Activated CD8-positive, alpha-beta T cell treated with anti-CD3 and anti-CD28 coated beads for 36 hours (primary cell): ENCODE measurements at places on chromosomes 7 and 10. TPM values are rescaled to one million over a fixed set of nuclear protein-coding genes. Genes with fewer than 3 reads are reported as not detected.

Gene SLC35B4
- total RNA-seq: 13.7 TPM

Gene PVRIG
- 30.2 TPM for total RNA-seq

Gene CYP2C9
- total RNA-seq: not detected

Gene TLL2
- total RNA-seq: 0.09 TPM

Gene ITIH5
- not detected for total RNA-seq

DNA sequence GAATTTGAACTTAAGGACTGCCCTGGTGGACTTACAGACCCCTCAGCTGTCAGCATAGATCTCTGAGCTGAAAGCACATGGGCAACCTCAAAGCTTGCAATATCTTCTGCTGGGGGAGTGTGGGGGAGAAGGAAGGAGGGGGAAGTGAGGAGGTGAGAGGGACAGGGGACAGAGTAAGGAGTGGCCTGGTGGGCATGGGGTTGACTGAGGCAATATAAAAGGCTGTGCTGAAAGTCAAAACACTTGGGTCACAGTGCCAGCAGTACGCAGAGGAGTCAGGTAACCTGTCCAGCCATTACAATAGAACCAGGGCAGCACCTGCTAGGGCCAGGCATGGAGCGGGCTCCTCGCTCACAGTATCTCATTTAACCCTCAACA is 43.2 kb downstream of the PPP1R3C start:
- no peaks in the 10 kb centered on the region for H3K36me3 ChIP-seq
- H3K27ac ChIP-seq: no peak overlapping the region
- no peak for DNase-seq
- no peak overlapping the region for H3K4me3 ChIP-seq
- H3K4me1 ChIP-seq: no peaks in the 10 kb centered on the region
- peaks cover 30% of the 10 kb centered on the region for H3K27me3 ChIP-seq

- DNase-seq: no peak
- H3K4me1 ChIP-seq: peaks cover 33% of the 10 kb centered on the region
- H3K27me3 ChIP-seq: no peaks in the 10 kb centered on the region
- H3K36me3 ChIP-seq: peaks cover 54% of the 10 kb centered on the region
- H3K27ac ChIP-seq: peak overlapping the region; percentile 38
These were observed 77.5 kb downstream of the ARID5B start for GRCh38 chr10:61978965-61979364.

GRCh38 chr10:6065835-6066234 is 3.7 kb upstream of the IL2RA start:
- H3K4me1 ChIP-seq: peaks cover 77% of the 10 kb centered on the region
- peaks cover 21% of the 10 kb centered on the region for H3K36me3 ChIP-seq

DNA sequence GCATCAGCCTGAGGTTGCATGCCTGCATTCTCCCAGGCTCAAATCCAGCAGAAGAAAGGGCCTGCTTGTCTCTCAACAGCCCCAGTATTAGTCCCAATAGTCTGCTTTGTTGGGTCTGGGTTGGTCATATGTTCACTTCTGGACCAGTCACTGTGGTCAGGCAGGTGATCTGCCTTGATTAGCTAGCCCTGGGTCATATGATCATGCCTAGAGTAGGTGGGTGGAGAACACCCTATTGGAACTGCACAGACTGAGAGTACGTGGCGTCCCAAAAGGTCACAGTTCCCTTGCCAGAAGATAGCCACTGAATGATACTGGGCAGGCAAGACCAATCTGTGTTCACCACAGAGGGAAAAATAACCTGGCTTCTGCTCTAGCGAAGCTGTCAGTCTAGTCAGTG is 80.1 kb downstream of the SH2D4B start:
- no peaks in the 10 kb centered on the region for H3K36me3 ChIP-seq
- DNase-seq: no peak
- H3K27me3 ChIP-seq: no peaks in the 10 kb centered on the region
- H3K4me1 ChIP-seq: no peaks in the 10 kb centered on the region

- H3K36me3 ChIP-seq: peaks cover 37% of the 10 kb centered on the region
- peaks cover 89% of the 10 kb centered on the region for H3K4me1 ChIP-seq
- peak overlapping the region; percentile 95 for H3K27ac ChIP-seq
- peak overlapping the region; percentile 68 for H3K4me3 ChIP-seq
These were observed 94.3 kb upstream of the AFAP1L2 start for GRCh38 chr10:114498413-114499111.

- H3K27ac ChIP-seq: no peak overlapping the region
- no peaks in the 10 kb centered on the region for H3K4me1 ChIP-seq
- DNase-seq: no peak
- no peaks in the 10 kb centered on the region for H3K27me3 ChIP-seq
These were observed 1162.9 kb downstream of the CNTNAP2 start for GRCh38 chr7:147279514-147279913.

DNA sequence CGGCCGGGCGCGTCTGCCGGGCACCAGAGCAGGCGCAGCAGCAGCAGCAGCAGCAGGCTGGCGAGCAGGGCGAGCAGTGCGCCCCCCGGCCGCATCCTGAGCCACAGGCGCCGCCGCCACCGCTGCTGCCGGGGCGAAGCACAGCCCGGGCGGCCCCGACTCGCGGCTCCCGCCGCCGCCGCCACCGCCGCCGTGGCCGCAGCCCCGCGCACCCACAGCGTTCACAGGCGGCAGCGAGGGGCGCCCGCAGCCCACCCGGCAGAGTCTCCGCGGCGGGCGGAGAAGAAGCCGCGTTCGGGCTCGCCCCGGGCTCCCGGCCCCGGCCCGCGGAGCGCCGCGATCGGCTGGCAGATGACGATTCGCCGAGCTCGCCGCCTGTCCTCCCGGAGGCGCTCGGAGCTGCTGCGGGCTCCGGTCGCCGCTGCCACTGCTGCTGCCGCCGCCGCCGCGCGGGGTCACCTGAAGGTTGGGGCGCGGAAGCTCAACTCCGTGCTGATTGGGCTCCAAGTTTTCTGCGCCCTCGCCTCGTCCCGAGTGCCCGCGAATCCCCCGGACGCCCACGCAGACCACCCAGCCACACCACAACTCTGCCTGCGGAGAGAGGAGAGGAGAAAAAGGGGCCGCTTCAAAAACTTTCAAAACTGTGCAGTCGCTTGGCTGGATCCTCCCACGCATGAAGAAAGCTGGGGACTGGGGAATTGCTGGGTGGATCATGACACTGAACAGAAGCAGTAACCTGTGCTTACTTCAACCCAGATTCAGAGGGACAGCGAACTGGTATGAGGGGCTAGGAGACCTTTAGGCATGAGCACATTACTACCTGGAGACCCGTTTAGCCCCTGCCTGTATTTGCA is at the start of gene ST8SIA6:
TSS of gene ST8SIA6 (minus strand) at position 435 of the 854 bp plus-strand sequence. CDS start at position 95, 340 bp downstream.
- H3K27ac ChIP-seq: no peak within 1 kb of the TSS
- H3K4me3 ChIP-seq: peak within 1 kb of the TSS; percentile 72
- peaks cover 15% of the 10 kb centered on the region for H3K4me1 ChIP-seq
- H3K27me3 ChIP-seq: peaks cover 44% of the 10 kb centered on the region
- DNase-seq: peak; percentile 37

DNA sequence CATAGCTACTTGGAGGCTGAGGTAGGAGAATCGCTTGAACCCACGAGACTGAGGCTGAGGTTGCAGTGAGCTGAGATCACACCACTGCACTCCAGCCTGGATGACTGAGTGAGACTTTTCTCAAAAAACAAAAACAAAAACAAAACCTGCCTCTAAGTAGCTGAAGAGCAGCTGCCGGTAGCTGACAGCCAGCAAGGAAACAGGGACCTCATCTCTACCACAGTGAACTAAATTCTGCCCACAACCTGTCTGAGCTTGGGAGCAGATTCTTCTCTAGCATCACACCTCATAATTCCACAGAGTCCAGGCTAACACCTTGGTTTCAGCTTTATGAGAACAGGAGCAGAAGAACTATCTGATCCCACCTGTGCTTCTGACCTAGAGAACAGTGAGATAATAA is 246.2 kb downstream of the KCND2 start:
- H3K4me1 ChIP-seq: no peaks in the 10 kb centered on the region
- no peaks in the 10 kb centered on the region for H3K36me3 ChIP-seq
- H3K27ac ChIP-seq: no peak overlapping the region
- H3K27me3 ChIP-seq: no peaks in the 10 kb centered on the region
- DNase-seq: no peak

GRCh38 chr7:102836191-102836919 is 76.4 kb upstream of the LRRC17 start:
- H3K27me3 ChIP-seq: no peaks in the 10 kb centered on the region
- peaks cover 7% of the 10 kb centered on the region for H3K36me3 ChIP-seq
- no peak for DNase-seq
- H3K4me3 ChIP-seq: no peak overlapping the region

DNA sequence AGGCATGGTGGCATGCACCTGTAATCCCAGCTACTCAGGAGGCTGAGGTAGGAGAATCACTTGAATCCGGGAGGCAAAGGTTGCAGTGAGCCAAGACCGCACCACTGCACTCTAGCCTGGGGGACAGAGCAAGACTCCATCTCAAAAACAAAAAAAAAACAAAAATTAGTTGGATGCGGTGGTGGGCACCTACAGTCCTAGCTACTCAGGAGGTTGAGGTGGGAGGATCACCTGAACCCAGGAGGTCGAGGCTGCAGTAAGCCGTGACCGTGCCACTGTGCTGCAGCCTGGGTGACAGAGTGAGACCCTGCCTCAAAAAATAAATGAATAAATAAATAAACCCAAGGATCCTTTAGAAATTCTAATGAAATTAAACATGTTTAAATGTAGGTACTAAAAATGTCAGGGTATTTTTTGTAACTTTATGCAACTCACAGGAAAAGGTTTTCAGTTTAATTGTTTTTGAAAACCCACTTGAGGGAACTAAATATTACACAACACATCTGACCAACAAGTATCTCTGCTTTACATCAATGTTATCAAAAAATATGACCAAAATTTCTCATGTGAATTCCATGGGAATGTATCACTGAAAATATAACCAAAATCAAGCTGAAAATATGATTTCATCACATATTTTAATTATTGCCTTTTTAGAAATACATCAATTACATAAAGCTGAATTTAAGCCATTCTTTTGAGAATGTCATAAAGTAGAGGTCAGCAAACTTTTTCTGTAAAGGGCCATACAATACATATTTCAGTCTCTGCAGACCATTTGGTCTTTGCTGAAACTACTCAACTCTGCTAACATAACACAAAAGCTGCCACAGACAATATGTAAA is 23.9 kb downstream of the UPF2 start:
- peaks cover 5% of the 10 kb centered on the region for H3K36me3 ChIP-seq
- no peaks in the 10 kb centered on the region for H3K27me3 ChIP-seq
- H3K4me1 ChIP-seq: peaks cover 20% of the 10 kb centered on the region
- DNase-seq: no peak

DNA sequence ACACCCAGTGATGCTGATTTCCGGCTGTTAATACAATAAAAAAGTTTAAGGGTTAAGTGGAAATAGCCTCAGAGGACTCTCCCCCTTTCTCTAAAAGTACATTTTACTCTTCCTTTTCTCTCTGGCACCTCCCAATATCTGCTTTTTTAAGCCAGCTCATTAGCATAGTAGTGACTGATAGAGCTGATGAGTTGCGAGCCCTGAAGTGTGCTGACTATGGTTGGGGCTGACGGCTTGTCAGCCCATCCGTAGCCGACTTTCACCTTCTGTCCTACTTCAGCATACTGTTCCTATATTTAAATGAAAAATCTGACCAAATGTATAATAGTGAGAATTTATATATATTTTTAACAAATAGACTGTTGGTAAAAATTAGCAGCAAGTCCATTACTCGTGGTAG is 80.0 kb downstream of the SHH start:
- no peak for DNase-seq
- no peak overlapping the region for H3K4me3 ChIP-seq
- H3K4me1 ChIP-seq: peaks cover 66% of the 10 kb centered on the region
- peaks cover 35% of the 10 kb centered on the region for H3K36me3 ChIP-seq
- no peak overlapping the region for H3K27ac ChIP-seq
- no peaks in the 10 kb centered on the region for H3K27me3 ChIP-seq

DNA sequence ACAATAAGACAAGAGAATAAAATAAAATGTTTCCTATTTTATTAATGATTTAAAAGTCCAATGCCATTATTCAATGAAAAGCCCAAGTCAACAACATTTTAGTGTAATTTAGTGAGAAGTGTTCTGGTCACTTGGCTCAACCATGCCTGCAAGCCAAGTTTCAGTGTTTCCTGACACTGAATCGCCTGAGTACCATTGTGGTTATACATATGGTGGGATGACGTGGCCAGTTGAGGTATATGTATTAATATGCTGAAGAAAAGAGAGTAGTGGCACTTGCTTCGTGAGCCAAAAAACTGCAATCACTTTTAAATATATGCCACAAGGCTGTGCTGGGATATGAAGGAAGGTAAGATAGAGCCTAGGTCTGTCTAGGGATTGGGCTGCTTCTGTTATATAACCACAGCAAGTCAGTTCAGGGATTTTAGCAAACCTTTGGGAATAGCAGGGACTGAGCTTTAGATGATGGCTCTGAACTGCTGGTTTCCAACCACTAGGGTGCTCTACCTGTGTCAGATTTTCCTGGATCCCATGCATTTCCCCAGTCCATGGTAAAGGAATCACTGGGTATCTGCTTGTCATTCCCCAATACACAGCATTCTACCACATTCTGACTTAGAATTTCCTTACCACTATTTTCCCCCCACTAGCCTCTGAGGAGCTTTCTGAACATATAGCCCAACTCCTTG is 214.0 kb upstream of the PRPS1L1 start:
- no peaks in the 10 kb centered on the region for H3K27me3 ChIP-seq
- no peaks in the 10 kb centered on the region for H3K4me1 ChIP-seq
- no peak overlapping the region for H3K27ac ChIP-seq
- no peaks in the 10 kb centered on the region for H3K36me3 ChIP-seq
- DNase-seq: peak; percentile 1

DNA sequence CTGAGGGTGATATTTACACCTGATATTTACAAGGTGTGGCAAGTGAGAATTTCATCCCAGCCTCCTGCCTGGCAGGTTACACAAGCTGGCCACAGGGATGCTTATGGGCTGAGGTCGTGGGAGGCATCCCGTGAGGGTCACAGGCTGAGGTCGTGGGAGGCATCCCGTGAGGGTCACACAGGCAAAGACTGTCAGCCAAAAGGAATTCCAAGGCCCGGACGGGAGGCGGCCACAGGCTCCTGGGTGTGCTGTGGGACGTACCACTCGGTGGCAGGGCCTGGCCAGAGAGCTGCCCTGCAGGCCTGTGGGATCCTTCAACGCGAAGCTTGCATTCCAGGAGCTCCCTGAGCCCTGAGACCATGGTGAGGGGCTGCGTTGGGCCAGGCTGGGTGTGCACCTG is 460.6 kb downstream of the DNAJB6 start:
- no peaks in the 10 kb centered on the region for H3K4me1 ChIP-seq
- no peak for DNase-seq
- no peaks in the 10 kb centered on the region for H3K36me3 ChIP-seq
- peaks cover 2% of the 10 kb centered on the region for H3K27me3 ChIP-seq
- no peak overlapping the region for H3K4me3 ChIP-seq

GRCh38 chr10:124289851-124290795 is 128.6 kb downstream of the OAT start:
- H3K4me3 ChIP-seq: no peak overlapping the region
- H3K36me3 ChIP-seq: no peaks in the 10 kb centered on the region
- no peaks in the 10 kb centered on the region for H3K27me3 ChIP-seq
- peaks cover 2% of the 10 kb centered on the region for H3K4me1 ChIP-seq

- peak overlapping the region; percentile 58 for H3K27ac ChIP-seq
- peak; percentile 80 for DNase-seq
- H3K36me3 ChIP-seq: no peaks in the 10 kb centered on the region
These were observed 33.3 kb upstream of the KDM7A start for GRCh38 chr7:140209866-140210609.
